ENCODE measurements at places on chromosomes 4 and X.

DNA sequence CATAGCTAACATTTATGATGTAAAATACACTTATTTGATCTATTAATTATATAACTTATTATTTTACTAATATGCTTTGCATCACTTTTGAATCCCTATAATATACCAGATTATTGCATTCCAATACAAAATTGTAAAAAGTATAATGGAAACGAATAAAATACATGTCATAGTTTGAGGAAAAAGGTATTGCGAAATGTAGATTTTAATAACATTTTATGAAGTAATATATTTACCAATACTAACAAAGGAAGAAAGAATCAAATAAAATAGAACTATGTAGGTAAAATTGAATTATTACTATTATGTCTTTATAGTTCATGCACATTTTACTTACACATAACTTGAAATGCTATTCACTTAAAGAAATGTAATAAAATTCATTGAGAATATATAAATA lies 1300.2 kb downstream of the ADGRL3 start:
- no peak for DNase-seq

GRCh38 chr4:2886161-2886560 lies 42.5 kb downstream of the ADD1 start:
- DNase-seq = no peak

- no peak for DNase-seq
Observed at GRCh38 chr4:13193662-13194061, 290.5 kb downstream of the RAB28 start.

DNA sequence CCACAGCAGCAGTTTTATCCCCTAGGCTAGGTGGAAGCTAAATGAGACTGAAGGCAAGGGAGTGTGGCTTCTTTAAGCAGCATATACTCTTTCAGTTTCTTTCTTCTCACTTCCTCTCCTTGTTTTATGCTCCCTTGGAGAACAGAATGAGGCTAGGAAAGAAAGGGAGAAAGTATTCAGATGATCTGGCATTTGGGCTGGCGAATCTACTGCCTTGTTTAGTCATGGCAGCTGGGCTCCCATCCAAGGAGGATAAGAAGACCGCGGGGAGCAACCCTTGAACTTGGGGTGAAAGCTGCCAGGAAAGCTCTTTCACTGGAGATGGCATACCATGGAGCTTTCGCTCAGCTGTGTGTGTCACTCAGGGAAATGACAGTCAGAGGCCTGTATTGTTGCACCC lies 72.1 kb downstream of the ARHGEF38 start:
- no peak for DNase-seq

- DNase-seq = peak; percentile 70
Observed at GRCh38 chrX:107935664-107936433, 46.3 kb downstream of the TEX13B start.

GRCh38 chr4:141638230-141638629 lies 1.8 kb downstream of the IL15 start:
- no peak for DNase-seq

DNA sequence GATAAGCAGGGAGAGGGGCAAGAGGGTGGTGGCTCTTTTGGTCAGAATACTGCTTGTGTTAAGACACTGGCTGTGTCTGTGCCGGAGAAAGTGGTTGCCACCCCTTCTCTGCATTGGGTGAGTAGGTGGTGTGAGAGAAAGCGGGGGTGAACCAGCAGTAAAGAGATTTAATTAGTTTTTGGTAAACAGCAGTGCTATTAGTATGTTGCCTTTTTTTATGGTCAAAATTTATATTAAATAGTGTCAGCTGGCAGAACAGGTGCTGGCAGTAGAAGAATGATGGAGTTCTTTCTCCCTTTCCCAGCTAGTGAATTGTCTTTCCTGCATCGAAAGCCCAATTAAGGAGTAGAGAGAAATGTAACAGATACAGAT lies 181.6 kb downstream of the LARP7 start:
- DNase-seq = no peak

- DNase-seq = peak; percentile 56
Observed at GRCh38 chrX:93985344-93986307, 311.6 kb downstream of the FAM133A start.

- no peak for DNase-seq
Observed at GRCh38 chr4:176967586-176967985, 174.9 kb upstream of the VEGFC start.

GRCh38 chrX:9102956-9103355 lies 69.0 kb upstream of the FAM9B start:
- DNase-seq = no peak

DNA sequence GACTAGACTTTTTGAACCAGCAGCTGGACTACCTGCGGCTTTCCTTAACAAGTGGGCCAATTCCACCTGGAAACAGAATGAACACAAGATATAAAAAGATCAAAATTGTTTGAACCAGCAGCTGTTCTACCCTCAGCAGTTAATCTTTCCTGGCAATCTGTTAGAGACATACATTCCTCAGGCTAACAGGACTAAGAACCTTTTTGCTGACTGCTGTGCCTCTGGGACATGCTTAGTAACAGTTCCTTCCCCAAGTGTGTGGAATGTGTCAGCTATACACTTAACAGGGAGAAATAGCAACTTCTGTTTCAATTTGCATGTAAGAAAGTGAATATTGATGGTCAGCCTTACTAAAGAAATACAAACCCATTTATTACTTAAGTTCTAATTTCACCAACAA lies 554.4 kb downstream of the ARAP2 start:
- no peak for DNase-seq
